ENCODE measurements at places on chromosomes 16 and 17.

GRCh38 chr16:86664522-86665318 is 86.4 kb downstream of the FOXL1 start:
- no peak for DNase-seq

DNA sequence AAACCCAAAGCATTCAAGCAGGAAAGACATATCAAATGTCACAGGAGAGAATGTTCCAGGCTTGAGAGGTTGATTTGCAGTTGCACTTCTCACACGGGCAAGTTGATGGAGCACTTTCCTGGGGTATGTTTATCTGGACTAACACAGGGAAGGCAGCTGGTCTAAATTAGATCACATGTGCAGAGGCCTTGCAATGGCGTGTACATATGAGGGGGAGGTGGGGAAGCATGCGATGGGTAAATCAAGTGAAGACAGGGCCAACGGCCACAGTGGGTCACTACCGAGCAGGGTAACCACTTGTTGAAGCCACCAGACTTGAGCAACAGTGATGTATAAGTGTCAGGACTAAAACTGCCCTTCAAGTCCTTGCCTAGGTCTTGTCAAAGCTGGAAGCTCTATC is 156.6 kb upstream of the MAF start:
- no peak for DNase-seq

GRCh38 chr16:31268891-31269290 is 9.1 kb downstream of the ITGAM start:
- no peak for DNase-seq

GRCh38 chr17:15194859-15195277 is 70.3 kb downstream of the PMP22 start:
- no peak for DNase-seq

DNA sequence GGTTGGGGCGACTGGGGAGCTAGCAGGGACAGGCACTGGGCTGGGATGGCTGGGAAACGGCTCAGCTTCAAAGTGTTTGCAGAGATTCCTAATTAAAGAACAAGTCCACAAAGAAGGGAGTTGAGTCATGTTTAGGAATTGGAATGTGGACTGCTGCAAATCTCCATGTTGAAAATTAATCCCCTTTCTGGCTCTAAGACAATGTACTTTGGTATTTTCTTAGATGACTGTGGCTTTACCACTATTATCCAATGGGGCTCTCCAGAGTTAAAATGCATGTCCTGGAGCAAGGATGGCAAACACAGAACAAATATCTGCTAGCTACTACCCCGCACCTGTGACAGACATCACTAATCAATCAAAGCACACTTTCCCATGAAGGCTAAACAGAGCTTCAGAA is 22.2 kb upstream of the WSCD1 start:
- DNase-seq, result no peak

GRCh38 chr16:4241258-4241927 is 487 bp downstream of the SRL start:
- DNase-seq, result no peak

- DNase-seq, result no peak
Observed at GRCh38 chr17:79667746-79668145, 56.9 kb upstream of the RBFOX3 start.

DNA sequence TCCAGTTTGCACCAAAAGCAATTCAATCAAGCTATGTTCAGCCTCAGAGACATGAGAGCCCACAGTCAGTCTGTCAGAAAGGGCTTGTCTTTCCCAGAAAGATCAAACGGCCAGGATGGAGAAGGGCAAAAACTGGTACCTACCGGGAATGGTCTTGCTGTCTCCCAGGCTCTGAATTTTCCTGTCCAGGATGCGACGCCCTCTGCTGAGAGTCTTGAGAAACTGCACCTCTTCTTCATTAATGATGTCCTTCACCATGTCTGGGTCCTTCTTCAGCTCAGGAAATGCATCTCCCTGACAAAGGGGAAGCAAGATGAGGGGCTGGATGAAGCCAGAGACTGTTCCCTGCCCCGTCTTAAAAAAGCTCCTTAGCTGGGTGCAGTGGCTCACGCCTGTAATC is 15.8 kb upstream of the EXOSC6 start:
- peak; percentile 51 for DNase-seq

DNA sequence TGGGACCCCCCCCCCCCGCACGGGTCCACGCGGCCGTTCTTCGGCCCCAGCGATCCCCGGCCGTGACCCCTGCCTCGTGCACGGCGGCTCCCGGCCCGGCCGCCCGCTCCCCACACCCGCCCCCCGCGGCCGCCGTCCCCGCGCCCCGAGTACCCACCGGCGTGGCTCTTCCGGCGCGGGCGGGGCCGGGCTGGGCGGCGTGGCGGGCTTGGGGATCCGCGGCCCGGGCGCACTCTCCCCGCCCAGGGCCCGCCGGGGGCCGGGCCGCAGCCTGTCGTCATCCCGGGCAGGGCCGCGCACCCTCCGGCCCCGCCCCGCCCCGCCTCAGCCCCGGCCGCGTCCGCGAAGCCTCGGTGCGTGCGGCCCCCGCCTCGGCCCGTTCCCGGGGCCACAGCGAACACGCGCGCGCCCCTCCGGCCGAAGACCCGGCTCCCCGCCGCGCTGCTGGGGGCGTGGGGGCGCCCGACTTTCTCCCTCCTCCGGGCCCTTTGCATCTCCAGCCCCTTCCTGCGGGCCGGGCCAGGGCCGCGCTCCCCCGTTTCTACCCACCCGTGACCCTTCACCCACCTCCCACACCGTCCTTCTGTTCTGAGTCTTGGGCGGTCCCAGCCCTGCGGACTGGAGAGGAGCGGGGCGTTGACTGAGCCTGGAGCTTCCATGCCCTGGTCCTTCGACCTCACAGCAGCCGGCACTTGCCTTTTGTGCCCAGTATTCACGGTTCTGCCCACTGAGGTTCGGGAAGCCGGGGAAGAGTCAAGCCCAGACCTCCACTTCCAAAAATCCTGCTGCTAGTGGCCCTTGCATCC is 840 bp downstream of the MYO1C start:
- DNase-seq, result peak; percentile 83

DNA sequence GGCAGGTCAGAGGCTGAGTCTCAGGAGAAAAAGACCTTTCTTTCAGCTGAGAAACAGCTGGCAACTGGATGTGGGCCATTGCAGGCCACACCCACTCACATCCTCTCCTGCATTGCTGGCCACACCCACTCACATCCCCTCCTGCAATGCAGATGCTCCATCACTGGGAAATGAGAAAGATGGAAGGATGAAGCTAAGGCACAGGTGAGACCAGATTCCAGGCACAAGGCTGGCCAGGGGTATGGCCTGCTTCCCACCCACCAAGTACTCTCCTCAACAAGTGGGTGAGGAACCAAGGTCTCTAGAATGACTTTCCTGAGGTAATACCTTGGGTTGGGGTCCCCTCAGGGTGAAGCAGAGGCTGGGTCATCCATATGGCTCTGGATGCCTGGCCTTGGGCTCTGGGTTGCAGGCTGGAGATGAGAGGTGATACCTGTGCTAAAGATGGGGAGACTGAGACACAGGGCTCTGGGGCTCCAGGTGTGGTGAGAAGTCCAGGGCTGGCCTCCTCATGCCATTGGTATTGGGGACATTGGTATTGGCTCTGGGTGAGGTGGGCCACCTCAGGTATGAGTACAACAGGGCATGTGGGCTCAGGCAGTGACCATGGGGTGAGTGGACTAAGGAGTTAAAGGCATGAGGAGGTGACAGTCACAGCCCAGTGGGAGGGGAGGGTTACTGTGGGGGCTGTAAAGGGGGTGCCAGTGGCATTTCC is 1726.8 kb downstream of the TP53TG3F start:
- DNase-seq, result no peak

DNA sequence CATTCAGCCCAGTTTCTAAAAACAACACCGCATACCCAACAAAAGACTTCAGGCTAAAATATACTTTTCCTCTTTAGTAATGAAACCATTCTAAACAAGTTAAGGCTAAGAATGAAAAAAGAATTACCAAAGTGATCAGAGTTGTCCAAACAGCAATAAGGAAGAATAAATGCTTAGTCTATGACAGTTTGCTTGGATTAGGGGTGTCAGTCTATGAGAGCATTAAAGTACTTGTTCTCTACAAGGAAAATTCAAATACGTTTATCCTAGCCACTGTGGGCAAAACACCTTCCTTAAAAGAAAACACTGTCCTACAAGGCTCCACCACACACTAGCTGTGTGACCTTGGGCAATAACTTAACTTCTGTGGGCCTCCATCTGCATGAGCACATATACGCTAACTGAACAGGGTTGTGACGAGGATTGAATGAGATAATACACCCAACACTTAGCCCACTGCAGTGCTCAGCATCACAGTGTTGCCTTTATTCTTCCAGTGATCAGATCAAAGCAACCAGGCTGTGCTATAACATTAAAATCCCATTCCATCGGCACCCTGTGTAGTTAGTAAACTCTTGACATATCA is 53.6 kb downstream of the TEX2 start:
- no peak for DNase-seq

GRCh38 chr16:50692999-50693781 is at the start of gene NOD2:
Gene NOD2 (plus strand): TSS chr16:50693606. CDS start chr16:50699496, 5,890 bp downstream.
- DNase-seq, result peak; percentile 77

- no peak for DNase-seq
Observed at GRCh38 chr17:364766-365165, 12.2 kb upstream of the RPH3AL start.

DNA sequence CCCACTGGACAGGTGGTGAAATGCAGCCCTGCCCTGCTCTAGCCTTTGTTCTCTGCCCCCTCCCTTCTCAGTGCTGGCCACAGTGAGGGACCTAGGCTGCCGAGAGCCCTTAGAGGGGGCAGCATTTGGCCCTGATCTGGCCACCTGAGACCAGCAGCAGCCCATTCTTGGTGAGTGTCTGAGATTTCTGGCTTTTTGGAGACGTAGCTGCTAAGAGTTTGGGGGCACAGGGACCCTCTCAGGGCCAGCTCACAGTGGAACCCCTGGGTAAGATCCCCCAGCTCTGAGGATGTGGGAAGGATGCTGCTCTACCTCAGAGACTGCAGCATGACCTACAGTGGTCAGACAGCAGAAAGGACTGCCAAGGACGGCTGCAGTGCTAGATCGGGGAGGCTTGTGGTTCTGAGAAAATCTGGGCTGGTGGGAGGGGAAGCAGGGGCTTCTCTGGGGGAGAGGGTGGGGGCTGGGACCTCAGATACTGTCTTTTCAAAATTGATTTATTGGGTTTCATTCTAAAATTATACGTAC is 13.3 kb downstream of the GRB7 start:
- DNase-seq, result no peak

DNA sequence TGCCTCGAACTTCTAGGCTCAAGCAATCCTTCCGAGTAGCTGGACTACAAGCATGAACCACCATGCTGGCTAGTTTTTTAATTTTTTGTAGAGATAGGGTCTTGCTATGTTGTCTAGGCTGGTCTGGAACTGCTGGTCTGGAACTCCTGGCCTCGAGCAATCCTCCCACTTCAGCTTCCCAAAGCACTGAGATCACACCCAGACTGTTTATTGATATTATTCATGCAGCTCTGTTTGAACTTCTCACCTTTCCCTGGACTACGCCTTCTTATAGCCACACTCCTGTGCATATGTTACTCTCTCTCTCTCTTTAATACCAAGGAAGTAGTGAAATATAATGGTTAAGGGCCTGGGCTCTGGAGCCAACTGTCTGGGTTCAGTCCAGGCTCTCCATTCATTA is 4.6 kb downstream of the COG7 start:
- DNase-seq, result no peak

- DNase-seq, result no peak
Observed at GRCh38 chr16:19746561-19746960, 28.5 kb downstream of the IQCK start.

DNA sequence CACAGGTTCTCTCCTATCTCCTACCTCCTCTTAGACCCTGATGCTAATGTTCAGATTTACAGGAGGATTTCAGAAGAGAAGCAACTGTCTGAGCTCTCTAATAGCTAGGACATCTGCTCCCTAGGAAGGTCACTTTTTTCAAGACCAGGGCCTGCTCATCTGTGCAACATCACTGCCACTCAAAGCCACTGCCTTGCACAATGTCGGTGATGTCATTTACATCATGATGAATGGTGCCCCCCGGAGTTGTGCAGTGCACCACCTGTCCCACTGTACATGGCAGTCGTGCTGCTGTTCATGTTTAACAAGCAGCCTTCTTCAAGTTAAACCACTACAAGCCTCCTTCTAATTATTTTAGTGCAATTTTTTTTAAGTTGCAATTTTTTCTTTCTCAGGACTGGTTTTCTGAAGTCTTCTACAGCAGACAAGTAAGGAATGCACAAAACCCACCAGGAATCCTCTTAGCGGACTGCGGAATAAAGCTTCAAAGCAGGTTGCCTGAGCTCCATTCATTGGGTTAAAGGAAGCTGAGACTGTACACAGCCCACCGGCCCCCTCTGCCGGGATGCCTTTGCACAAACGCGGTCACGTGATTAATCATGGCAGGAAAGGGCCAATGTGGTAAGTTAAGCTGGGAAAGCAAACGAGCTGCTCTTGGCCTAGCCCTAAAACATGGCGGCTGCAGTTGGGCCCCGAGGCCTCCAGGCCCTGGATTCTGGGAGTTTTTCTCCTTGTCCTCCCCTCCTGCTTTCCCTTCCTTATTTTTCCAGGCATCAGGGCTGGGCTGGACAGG is 74.1 kb downstream of the MYH11 start:
- no peak for DNase-seq

GRCh38 chr16:88755745-88756443 is 29.1 kb downstream of the PIEZO1 start:
- DNase-seq, result no peak

DNA sequence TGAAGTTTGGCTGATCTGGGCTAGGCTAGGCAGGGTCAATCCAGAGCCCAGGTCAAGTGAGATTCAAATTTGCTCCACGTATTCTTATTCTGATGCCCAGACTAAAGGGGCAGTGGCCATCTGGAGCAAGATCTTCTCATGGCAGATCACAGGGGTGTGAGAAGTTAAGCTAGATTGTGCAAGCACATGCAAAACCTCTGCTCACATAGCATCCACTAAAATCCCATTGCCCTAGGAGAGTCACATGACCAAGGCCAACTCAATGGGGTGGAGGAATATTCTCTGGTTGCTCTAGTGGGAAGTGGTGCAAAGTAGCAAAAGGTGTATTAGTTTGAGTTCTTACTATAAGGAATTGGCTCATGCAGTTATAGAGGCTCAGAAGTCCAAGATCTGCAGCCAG is 318.4 kb upstream of the ASIC2 start:
- no peak for DNase-seq

Data from germinal center (tissue), 1 donor.